ENCODE measurements at places on chromosomes 3 and 15.

DNA sequence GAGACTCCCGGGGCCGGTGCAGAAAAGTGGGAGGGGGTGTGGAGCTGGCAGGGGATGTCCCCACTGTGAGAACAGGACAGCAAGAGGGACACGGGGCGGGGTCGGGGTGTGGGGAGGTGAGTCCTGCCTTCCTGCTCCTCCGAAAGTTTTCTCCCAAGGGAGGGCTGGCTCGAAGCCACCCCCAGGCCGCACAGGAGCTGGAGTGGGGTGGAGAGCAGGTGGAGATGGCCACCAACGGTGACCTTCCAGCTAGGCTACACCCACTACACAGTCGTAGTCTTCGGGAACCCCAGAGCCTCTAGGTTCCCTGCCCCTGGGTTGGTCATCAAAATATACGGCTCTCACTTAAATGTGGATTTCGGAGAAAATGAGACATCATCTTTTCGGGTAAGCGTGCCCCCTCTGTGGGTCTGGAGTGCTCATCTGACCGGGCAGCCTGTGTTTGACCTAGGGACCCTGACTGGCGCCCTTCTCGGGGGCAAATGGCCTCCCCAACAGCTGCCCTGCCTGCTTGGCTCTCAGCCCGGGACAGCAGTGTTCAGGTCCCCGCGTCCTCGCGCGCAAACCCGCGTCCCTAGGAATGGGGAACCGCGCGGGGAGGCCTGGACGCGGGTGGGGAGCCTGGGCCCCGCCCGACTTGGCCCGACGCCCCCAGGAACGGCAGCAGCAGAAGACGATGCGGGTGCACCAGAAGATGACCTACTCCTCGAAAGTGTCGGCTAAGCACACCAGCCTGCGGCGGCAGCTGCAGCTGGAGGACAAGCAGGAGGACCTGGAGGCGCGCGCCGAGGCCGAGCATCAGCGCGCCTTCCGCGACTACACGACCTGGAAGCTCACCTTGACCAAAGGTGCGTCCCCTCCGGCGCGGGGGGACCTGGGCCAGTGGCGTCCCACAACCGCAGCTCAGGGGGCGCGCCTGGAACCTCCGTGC, 21.2 kb downstream of the CFAP100 start:
- DNase-seq = no peak

DNA sequence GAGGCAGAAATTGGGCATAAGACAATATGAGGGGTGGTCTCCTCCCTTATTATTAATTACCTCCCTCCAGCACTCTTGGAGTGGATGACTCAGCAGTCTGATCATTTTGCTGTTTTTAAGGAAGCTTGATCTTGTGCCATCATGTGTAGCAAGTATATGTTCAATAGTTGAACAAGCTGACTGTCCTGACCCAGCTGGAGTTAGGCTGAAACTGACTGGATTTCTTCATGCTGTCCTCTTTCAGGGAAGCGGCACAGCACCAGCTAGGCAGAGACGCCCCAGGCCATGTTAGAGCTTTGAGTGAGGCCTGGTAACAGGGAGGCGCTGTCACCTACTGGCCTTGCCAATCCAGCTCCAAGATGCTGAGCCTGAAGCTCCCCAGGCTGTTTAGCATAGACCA, 54.4 kb upstream of the KIF23 start:
- DNase-seq = no peak

- peak; percentile 58 for DNase-seq
Measured at GRCh38 chr3:122975163-122975923, 52.2 kb downstream of the SEMA5B start.

DNA sequence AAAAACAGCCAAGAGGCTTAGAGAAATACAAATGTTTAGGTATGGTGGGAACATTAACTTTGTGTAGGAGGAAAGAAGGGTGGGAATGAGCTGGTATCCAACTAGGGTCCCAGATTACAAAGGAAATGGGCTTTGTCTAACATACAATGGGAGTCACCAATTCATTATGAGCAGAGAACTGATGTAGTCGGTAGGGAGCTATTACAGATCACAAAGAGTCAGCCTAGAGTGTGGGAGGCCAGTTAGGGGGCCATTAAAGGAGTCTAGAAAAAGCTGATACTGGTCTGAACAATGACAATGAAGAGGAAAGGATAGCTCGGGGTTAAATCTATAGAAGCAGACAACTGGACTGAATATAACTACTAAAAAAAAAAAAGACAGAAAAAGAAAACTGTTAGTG, 15.5 kb downstream of the ANO10 start:
- no peak for DNase-seq
